ENCODE measurements at places on chromosomes 2 and 18.

GRCh38 chr18:22110461-22110924, 58.9 kb upstream of the GATA6 start:
- no peak for DNase-seq

GRCh38 chr2:188720811-188721605, 253.2 kb upstream of the COL3A1 start:
- no peak for DNase-seq

GRCh38 chr18:24930478-24930877, 421.5 kb downstream of the ZNF521 start:
- DNase-seq, result no peak

DNA sequence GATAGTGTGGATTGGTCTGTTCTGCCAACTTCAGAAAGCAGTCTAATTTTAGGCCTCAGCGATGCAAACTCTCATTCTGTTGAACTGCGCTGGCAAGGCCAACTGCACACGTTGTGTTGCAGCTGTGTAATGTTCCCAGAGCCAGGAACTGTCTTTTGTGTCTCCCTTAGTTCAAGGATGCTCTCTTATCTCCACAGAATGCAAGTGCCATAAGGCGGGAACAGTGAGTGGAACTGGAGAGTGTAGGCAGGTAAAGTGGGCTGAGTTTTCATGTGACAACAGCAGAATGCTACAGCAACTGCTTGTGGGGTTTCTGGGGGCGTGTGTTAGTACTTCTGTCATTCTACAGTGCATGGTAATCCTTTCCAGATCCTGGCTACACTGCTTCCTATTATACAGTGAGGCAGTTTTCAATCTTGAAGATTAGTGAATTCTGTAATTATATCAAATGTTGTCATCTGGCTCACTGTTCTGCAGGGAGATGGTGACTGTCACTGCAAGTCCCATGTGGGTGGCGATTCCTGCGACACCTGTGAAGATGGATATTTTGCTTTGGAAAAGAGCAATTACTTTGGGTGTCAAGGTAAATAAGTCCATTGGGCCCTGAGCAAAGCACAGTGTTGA, 125.8 kb downstream of the LAMA3 start:
- no peak for DNase-seq

DNA sequence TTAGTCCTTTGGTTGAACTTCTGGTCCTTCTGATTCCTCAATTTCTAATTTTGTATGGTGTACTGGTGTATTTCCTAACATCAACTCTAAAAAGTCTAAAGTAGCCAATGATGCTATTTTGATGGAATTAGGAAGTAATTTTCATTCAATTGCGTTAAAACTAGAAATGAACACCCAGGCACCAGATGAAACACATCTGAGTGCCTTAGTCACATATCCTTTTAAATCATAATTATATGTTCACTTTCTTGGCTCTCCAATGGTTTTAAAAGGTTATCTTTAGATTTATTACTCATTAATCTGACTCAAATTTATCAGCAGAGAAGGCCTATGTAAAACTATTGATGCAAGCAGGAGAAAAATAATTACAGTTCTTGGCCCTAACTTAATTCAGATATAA, 119.7 kb downstream of the GAREM1 start:
- no peak for DNase-seq

GRCh38 chr2:112641701-112642100, 4.0 kb upstream of the SLC20A1 start:
- DNase-seq, result no peak

GRCh38 chr18:10490401-10491165, 35.2 kb upstream of the NAPG start:
- no peak for DNase-seq

GRCh38 chr2:227033471-227034148, 130.4 kb downstream of the COL4A4 start:
- peak; percentile 12 for DNase-seq

- DNase-seq, result no peak
Observed at GRCh38 chr2:230097424-230097823, 28.7 kb upstream of the SLC16A14 start.

GRCh38 chr2:58432491-58433170, 191.5 kb upstream of the FANCL start:
- no peak for DNase-seq

- no peak for DNase-seq
Observed at GRCh38 chr2:158120664-158121641, 19.3 kb downstream of the UPP2 start.

- DNase-seq, result no peak
Observed at GRCh38 chr2:239502430-239503186, 101.8 kb upstream of the HDAC4 start.

DNA sequence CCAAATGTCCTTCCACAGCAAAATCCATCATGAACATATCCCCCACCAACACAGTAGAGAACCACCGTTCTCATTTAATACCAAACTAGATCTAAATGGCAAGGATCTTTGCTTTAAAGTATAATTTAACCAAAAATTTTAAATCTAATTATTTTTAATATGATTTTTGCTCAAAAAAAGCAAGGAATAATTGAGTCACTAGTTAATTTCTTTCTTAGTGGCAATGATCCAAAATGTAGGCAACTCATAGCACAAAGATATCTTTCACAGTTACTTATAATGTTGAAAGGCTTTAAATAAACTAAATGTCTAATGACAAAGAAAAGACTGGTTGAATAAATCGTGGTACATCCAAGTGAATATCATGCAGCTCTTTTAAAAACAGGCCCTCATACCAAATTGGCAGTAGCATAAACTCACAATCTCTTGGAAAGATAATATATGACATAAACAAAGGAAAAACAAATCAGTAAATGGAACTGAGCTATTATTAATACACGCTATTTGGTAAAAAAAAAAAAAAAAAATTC, 20.3 kb downstream of the PTPN2 start:
- DNase-seq, result no peak

GRCh38 chr18:26893996-26894395, 28.5 kb upstream of the AQP4 start:
- no peak for DNase-seq

DNA sequence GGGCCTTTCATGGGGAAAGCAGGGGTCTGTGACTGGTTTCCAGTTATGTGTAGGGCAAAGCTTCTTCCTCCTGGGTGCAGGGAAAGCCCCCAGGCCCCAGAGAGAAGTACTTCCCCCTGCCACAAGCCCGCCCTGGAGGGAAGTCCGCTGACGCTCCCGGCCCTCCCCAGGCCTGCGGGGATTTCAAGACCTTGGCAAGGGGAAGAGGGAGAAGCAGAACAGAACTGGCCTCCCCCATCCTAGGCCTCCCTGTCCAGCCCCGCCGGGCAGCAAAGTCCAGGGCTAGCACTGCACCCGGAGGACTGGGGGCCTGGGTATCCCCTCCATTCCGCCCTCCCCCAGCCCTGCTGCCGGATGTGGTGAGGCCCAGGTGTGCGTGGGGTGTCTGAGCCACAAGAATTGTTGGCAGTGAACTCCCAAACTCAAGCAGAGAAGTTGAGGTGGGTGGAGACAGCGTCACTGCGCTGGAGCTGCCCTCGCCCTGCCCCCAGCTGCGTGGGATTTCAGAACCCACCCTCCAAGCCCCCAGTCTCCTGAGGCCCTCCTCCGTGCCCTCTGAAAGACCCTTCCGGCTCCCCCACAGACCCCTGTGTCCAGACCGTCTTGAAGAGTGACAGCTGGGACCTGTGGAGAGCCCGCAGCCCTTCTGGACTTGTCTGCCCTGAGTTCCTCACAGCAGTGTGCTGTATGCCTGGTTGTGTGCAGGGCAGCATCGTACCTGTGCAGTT, 1.1 kb upstream of the DUSP2 start:
- DNase-seq, result no peak

GRCh38 chr2:61993422-61994024, 88.0 kb downstream of the COMMD1 start:
- DNase-seq, result no peak

- DNase-seq, result no peak
Observed at GRCh38 chr2:231545105-231545902, 15.1 kb upstream of the NMUR1 start.

DNA sequence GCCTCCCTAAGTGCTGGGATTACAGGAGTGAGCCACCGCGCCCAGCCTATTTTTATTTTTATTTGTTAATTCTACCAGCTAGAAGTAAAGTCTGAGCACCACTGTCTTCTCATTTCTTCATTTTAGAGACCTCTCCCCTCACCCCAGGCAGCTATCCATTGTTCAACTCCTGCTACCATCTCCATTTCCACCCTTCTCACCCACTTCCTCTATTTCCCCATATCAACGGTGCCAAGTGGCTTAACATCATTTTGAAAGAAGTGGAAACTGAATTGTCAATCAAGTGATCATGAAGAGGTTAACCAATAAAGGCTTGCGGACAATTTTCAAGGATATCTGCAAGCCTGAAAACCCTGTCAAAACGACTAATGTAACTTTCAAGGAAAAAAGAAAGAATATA, 323.1 kb downstream of the NBAS start:
- no peak for DNase-seq

DNA sequence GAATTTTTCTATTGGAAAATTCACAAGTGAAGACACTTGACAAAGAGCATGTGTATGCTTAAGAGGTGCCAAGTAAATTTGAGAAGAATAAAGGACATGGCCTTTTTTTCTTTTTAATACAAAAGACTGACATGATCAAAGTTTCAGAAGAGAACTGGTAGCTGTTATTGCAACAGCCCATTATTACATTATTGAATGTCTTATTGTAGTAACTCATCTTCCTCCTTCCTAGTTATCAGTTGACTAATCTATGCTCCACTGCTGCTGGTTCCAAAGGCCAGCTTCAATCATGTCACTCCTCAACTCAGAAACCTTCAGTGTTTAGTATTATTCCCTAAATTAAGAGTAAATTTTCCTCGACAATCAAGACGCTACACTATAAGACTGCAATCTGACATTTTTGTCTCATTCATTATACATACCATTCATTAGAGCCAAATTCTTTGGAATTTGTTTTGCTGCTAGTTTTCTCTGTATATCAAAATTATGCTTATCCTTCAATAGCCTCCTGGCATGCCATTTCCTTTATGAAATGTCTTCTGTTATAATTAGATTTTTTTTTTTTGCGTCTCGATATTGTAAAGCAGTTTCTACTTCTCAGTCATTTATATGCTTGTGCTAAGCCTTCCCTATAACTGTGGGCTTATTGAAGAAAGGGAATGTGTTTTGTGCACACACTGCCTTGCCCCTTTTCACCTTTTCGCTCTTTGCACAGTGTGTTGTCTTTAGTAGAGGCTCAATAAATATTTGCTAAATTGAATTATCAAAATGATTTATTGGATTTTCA, 27.9 kb downstream of the ITGA4 start:
- no peak for DNase-seq

DNA sequence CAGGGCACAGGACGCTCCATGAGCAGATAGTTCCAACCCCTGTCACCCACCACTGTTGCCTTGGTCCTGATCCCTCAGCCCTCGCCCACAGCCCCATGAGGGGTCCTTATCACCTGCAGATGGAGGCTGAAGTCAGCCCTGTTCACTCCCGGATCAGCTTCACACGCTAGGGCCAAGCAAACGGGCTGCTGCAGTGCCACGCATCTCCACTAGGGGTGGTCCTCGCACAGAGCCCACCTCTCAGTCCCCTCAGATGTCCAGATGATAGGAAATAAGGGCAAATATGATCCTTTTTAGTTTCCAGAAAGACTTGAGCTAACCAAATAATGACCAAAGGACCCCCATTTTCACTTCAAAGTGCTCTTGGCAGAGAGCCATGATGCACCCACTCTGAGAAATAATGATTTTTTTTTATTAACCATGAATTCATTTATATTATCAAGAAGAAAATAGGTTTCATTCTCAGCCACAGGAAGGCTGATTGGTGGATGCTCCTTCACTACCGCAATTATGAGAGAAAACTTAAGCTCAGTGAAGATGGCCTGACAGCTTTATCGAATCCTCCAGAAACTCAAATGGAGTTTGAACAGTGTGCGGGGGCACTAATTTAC, 71.9 kb upstream of the KLHL29 start:
- DNase-seq, result no peak

GRCh38 chr2:38129987-38130386, 54.0 kb upstream of the CYP1B1 start:
- DNase-seq, result no peak

GRCh38 chr18:22345718-22346117, 72.0 kb downstream of the CTAGE1 start:
- no peak for DNase-seq

GRCh38 chr18:55781481-55781957, 193.5 kb upstream of the TCF4 start:
- peak; percentile 49 for DNase-seq

DNA sequence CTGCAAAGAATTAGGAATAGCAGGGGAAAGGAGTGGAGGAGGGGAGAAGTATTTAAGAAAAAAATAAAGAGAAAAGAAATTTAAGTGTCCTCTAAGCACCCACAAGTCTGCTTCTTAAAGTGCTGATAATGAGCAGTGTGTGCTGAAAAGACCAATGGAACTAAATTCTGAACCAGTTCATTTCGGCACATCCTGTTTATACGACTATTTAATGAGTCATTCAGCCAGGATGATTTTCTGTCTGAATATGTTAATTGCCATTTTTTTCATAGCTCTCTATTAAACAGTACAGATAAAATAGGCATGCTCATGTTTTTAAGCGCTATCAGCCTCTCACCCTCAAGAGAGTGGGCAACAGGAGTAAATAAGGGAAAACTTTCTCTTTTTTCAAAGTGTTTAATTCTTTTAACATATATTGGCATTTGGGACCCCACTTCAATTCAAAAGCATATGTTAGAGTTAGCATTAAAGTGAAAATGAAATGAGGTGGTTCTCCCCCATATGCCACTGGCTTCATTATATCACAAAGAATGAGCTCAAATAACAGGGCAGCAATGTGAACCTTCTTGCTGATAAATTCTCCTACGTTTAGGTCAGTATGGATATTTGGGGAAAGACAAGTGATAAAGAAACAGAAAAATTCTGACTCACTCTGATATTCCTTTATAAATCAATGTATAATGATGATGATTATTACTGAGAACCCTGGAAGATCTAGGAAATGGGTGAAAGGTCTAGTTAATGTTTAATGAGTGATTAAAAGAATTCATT, 87.5 kb downstream of the TCF4 start:
- DNase-seq, result no peak

GRCh38 chr2:133833746-133834145, 265.5 kb upstream of the NCKAP5 start:
- no peak for DNase-seq

DNA sequence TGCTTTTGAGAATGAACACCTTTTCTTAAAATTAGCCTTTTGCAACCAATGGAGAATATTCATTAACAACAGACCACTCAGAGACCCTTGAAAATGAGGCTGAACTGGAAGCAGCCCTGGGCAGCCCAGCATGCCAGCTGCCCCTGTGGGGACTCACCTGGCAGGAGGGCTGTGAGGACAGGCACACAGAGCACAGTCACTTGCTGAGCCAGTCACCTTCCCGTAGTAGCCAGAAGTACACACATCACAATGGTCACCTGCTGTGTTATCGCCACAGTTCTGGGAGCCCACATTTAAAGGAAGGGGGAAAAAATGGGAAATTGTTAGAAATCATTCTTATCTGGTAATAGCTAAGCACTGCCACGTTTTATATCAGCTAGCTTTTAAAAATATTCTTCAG, 115.5 kb downstream of the LAMA1 start:
- DNase-seq, result no peak

- no peak for DNase-seq
Observed at GRCh38 chr2:179429060-179429471, 164.4 kb upstream of the SESTD1 start.
